ENCODE measurements at places on chromosomes 5 and 9. TPM values are rescaled to one million over a fixed set of nuclear protein-coding genes. Genes with fewer than 3 reads are reported as not detected.

GRCh38 chr5:112734597-112734996 is 3.1 kb upstream of the APC start:
- H3K4me3 ChIP-seq, result no peak overlapping the region
- no peak for DNase-seq
- H3K27ac ChIP-seq, result no peak overlapping the region
- no peaks in the 10 kb centered on the region for H3K36me3 ChIP-seq
- peaks cover 22% of the 10 kb centered on the region for H3K4me1 ChIP-seq
- no peaks in the 10 kb centered on the region for H3K27me3 ChIP-seq

DNA sequence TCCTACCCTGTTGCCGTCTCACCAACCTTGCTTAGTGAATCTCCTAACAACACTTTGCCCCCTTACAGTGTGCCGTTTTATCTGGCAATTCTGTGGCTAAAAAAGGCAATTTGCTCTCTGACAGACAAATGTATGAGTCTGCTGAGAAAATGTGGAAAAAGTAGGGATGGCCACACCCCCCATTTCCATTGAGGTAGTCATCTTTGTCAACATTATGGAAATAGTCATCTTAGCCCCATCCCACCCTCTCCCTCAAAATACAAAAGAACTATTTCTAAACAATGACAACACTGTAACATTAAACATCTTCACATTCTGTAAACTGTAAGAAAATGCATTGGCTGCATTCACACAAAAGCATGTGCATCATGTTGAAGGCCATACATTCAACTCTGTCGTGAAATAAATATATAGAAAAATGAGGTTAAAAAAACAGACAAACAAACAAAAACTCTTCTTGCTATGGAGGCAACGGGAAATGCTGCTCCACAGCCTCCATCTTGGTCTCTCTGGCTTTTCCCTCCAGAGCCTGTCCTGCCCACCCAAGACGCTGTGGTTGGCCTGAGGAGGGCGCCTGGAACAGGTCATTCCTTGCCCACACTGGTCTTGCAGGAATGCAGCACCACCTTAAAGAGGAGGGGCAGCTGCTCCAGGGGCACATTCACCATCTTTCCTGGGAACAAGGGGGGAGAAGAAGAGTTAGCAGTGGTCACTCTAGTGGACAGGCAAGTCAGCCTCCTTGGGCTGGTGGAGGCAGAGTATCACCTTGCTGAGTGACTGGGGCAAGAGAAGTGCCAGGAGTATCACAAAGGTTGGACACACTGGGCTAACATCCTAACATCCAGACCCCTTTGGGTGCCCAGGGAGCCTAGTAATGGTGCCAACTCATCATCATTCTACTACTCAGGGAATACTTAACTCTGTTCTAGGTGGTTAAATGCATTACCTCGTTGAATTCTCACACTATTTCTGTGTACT is 15.2 kb upstream of the NR5A1 start:
- peaks cover 5% of the 10 kb centered on the region for H3K4me1 ChIP-seq
- no peak overlapping the region for H3K4me3 ChIP-seq

GRCh38 chr9:121700165-121700831 is 48.9 kb downstream of the DAB2IP start:
- peak overlapping the region; percentile 38 for H3K4me3 ChIP-seq
- DNase-seq, result no peak
- no peaks in the 10 kb centered on the region for H3K36me3 ChIP-seq
- no peaks in the 10 kb centered on the region for H3K27me3 ChIP-seq

DNA sequence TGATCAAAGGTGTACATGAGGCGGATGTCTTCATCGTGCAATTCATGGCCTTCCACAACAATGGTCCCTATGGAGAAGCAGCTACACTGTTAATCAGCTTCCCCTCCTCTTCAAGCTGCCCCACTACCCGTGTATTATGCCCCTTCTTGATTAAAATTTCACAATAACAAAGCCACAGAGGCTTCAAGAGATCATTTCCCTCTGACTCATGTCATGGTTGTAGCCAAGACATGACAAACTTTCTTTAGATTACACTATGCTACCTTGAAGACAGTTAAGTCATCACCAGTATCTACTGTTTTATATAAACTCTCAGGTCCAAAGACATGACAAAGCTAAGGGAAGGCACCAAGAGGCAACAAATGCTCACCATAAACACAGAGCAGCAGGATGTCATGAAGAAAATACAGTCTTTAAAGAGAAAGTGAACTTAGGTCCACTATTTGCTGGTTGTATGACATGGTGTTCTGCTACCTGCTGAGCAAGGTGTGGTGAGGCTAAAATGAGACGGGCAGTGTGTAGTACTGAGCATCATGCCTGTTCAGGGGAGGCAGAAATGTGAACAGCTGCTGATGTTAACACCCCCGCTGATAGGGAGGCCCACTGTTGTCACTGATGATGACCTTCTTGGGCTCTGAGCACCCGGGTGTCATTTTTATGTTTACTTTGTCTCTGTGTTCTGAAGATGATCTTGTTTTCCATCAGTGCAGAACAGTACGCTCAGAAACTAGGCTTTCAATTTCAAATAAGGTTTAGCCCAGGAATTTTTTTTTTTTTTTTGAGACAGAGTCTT is 48.3 kb downstream of the IARS1 start:
- no peak overlapping the region for H3K4me3 ChIP-seq
- H3K27me3 ChIP-seq, result no peaks in the 10 kb centered on the region
- H3K4me1 ChIP-seq, result no peaks in the 10 kb centered on the region
- no peak overlapping the region for H3K27ac ChIP-seq
- H3K36me3 ChIP-seq, result peaks cover 96% of the 10 kb centered on the region

- no peaks in the 10 kb centered on the region for H3K27me3 ChIP-seq
- no peak for DNase-seq
- H3K36me3 ChIP-seq, result peaks cover 28% of the 10 kb centered on the region
- no peak overlapping the region for H3K27ac ChIP-seq
- H3K4me1 ChIP-seq, result no peaks in the 10 kb centered on the region
Measured at GRCh38 chr5:115869256-115869795, 27.6 kb downstream of the AP3S1 start.

- DNase-seq, result no peak
- no peaks in the 10 kb centered on the region for H3K27me3 ChIP-seq
- H3K36me3 ChIP-seq, result no peaks in the 10 kb centered on the region
- H3K4me1 ChIP-seq, result no peaks in the 10 kb centered on the region
Measured at GRCh38 chr9:88711719-88712118, 176.7 kb downstream of the NXNL2 start.

The SPIN1 gene
- total RNA-seq, result 48.9 TPM
